ENCODE measurements at places on chromosomes 5 and 9. TPM values are rescaled to one million over a fixed set of nuclear protein-coding genes. Genes with fewer than 3 reads are reported as not detected.

The MARCOL gene
- not detected for total RNA-seq

The PPP3R2 gene
- not detected for total RNA-seq

The ORM2 gene
- not detected for total RNA-seq

The FGD3 gene
- not detected for total RNA-seq

The SEMA6A gene
- 0.23 TPM for total RNA-seq

The TENT4A gene
- 18.2 TPM for total RNA-seq

The CCNO gene
- 1.1 TPM for total RNA-seq

The PHF24 gene
- 0.10 TPM for total RNA-seq

The HDHD3 gene
- 9.3 TPM for total RNA-seq

The VAV2 gene
- total RNA-seq = 26.5 TPM

The CER1 gene
- total RNA-seq = not detected

The RIC1 gene
- 40.3 TPM for total RNA-seq

The GNA14 gene
- total RNA-seq = 6.3 TPM

The WNK2 gene
- total RNA-seq = not detected

The C5 gene
- 5.3 TPM for total RNA-seq

The ZDHHC11B gene
- not detected for total RNA-seq

The SHLD3 gene
- 1.8 TPM for total RNA-seq

The PKD2L2 gene
- total RNA-seq = not detected

The LRRC70 gene
- 1.0 TPM for total RNA-seq

The KCNN2 gene
- total RNA-seq = 0.17 TPM

The WWC1 gene
- 0.99 TPM for total RNA-seq

The HTR1A gene
- total RNA-seq = not detected

The TNC gene
- 364 TPM for total RNA-seq

The TRPM6 gene
- total RNA-seq = 0.07 TPM

The FLT4 gene
- 0.33 TPM for total RNA-seq

The SLC36A2 gene
- total RNA-seq = not detected

The DEPDC1B gene
- 0.63 TPM for total RNA-seq

The OSMR gene
- 241 TPM for total RNA-seq

The TAF1L gene
- under 0.01 TPM for total RNA-seq

The MRPL36 gene
- total RNA-seq = 42.7 TPM

The TRIM36 gene
- 0.13 TPM for total RNA-seq

The ADAMTSL1 gene
- 128 TPM for total RNA-seq

The HMMR gene
- total RNA-seq = 12.8 TPM

The ERAP2 gene
- total RNA-seq = 102 TPM

The GDA gene
- not detected for total RNA-seq

The CCDC192 gene
- not detected for total RNA-seq

The FOXD1 gene
- total RNA-seq = 6.8 TPM

The COL15A1 gene
- 229 TPM for total RNA-seq

The FYB1 gene
- total RNA-seq = 0.03 TPM

The NR2F1-AS1 gene
- 10.7 TPM for total RNA-seq

The TMOD1 gene
- 0.69 TPM for total RNA-seq

The SELENOP gene
- total RNA-seq = 2.5 TPM

The IFNA13 gene
- total RNA-seq = not detected

The FOXD4L4 gene
- total RNA-seq = 0.20 TPM

The DIRAS2 gene
- 0.33 TPM for total RNA-seq

The XRCC4 gene
- total RNA-seq = 14.1 TPM

The WNT8A gene
- not detected for total RNA-seq

The RASEF gene
- 0.07 TPM for total RNA-seq
